Osteoblast (primary cell): ENCODE measurements at places on chromosomes 3 and 15. TPM values are rescaled to one million over a fixed set of nuclear protein-coding genes. Genes with fewer than 3 reads are reported as not detected.

ACSBG1 gene
- total RNA-seq, result under 0.01 TPM in 2 replicates

HIGD1A gene
- 86.6 and 88.3 TPM in 2 replicates for total RNA-seq

NCKIPSD gene
- 17.1 and 17.7 TPM in 2 replicates for total RNA-seq

SV2B gene
- total RNA-seq, result under 0.01 TPM in 1 of 2 replicates, not detected in the other

PP2D1 gene
- total RNA-seq, result not detected in 2 replicates

THSD4 gene
- total RNA-seq, result 15.6 TPM in 2 replicates

KCNMB3 gene
- 1.8 TPM in 2 replicates for total RNA-seq

RASGRP1 gene
- 0.36 and 0.59 TPM in 2 replicates for total RNA-seq

MDFIC2 gene
- total RNA-seq, result not detected in 2 replicates

TEX9 gene
- total RNA-seq, result 11.2 and 12.7 TPM in 2 replicates

CSK gene
- 30.6 and 31.5 TPM in 2 replicates for total RNA-seq

CFAP100 gene
- not detected in 2 replicates for total RNA-seq

GOLGA8S gene
- under 0.01 TPM in 2 replicates for total RNA-seq

MAP4 gene
- total RNA-seq, result 158 TPM in 2 replicates

CPLX3 gene
- not detected in 2 replicates for total RNA-seq

GRK7 gene
- not detected in 2 replicates for total RNA-seq

SIDT1 gene
- total RNA-seq, result under 0.01 TPM in 2 replicates

ZNF80 gene
- not detected in 2 replicates for total RNA-seq

GOLGA6D gene
- not detected in 2 replicates for total RNA-seq

SEC62 gene
- 31.5 and 34.2 TPM in 2 replicates for total RNA-seq

GOLGA8T gene
- total RNA-seq, result not detected in 2 replicates

ACTRT3 gene
- total RNA-seq, result 4.3 and 4.7 TPM in 2 replicates

CYP1A2 gene
- total RNA-seq, result not detected in 2 replicates

RNF7 gene
- total RNA-seq, result 48.1 and 52.2 TPM in 2 replicates

GHRL gene
- under 0.01 TPM in 1 of 2 replicates, not detected in the other for total RNA-seq

ARL13B gene
- 18.1 and 18.6 TPM in 2 replicates for total RNA-seq

TRANK1 gene
- 29.8 and 30.8 TPM in 2 replicates for total RNA-seq

AHSG gene
- total RNA-seq, result not detected in 2 replicates

CAND2 gene
- 1.2 and 1.4 TPM in 2 replicates for total RNA-seq

VEPH1 gene
- 23.2 and 25.3 TPM in 2 replicates for total RNA-seq

ATXN7 gene
- 14.4 and 17.0 TPM in 2 replicates for total RNA-seq

AGTR1 gene
- 10.5 and 13.3 TPM in 2 replicates for total RNA-seq

NUP210 gene
- total RNA-seq, result under 0.01 TPM in 2 replicates

MYZAP gene
- total RNA-seq, result under 0.01 TPM in 1 of 2 replicates, not detected in the other

ACTC1 gene
- not detected in 2 replicates for total RNA-seq

APPL1 gene
- total RNA-seq, result 53.6 and 63.9 TPM in 2 replicates
